ENCODE measurements at places on chromosomes 2 and 18.

DNA sequence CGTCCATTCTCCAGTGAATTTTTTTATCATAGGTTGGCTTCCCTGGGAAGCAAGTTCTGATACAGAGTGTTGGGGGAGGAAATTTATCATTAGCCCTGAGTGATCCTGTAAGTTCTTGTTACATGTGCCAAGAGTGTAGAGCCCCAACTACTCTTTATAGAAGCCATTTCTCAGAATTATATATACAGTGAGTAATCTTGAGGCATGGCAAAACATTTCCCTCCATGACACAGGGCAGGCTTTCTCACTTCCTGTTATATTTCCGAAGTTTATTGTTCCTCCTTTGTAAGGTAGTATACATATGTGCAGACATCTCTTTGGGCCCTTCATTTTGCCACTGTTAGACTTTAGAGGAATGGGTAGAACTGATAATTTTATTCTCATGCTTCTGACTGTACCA, 484.7 kb upstream of the NRXN1 start:
- DNase-seq: no peak

GRCh38 chr2:138503087-138503442, 1.5 kb downstream of the SPOPL start:
- no peak for DNase-seq

- DNase-seq: no peak
Measured at GRCh38 chr18:32280911-32281310, 91.1 kb downstream of the MEP1B start.

DNA sequence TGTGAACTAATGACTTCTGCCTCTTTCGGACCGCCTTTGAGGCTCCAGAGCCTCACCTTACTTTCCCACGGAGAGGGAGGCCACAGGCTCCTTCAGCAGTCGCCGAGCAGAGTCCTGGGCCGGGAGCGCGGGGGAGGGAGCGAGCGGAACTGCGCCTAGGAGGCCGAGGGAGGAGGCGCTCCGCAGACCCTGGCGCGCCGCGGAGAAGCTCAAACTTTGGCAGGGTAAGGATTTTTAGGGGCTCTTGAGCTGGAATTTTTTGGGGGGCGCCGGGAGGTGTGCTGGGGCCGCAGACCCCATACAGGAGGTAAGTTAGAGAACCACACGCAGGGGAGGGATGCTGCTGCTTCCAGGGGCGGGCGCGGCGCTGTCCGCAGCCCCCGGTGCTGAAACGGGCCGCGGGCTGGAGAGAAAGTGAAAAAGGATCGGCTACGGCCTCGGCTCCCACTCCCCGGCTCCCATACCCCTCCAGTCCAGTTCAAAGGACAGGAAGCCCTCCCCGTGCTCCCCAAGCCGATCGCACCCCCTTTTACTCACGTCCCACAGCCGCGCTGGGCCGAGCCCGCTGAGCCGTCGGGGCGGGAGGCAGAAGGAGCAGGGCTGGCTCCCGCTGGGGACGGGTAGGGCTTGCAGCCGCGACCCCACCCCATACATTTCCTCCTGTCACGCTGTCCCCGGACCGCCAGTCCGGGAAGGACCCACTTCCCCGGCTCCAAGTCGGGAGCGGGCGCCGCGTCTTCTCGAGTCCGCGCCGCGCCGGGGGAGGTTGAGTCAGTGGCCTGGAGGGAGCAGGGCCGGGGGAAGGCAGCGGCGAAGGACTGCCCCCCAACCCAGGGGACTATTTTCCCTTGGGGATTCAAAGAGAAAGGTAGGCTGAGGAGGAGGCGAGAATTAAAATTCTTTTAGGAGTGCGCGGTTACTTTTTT, at the start of gene CNGA3:
Gene CNGA3 (plus strand): TSS at position 146 of the 926 bp plus-strand sequence. CDS start 23,520 bp downstream, outside the sequence.
- peak; percentile 55 for DNase-seq

DNA sequence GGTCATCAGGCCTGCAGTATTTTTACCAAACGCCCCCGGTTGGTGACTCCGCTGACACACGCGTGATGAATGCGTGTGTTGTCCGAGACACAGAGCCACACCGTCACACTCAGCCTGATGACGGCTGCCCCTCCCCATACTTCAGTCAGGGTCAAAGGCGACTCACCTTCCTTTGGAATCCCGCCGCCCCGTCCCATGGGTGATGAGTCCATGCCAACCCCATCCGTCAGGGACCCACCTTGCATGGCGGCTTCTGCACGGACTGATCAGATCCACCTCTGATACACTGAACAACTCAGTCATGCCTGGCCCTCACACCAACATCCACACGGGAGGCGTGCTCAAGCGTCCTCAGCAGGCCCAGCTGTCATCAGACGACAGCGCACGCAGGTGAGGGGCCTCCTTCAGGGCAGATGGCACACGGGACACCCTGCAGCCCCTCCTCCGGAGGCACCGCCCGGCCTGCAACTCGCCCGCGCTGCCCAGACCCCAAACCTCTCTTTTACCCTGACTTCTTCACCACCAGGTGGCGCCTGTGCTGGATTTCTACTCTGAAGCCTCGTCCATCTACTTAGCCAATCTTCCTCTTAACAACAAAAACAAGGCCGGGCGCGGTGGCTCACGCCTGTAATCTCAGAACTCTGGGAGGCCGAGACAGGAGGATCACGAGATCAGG, 89.2 kb downstream of the ZNF516 start:
- DNase-seq: peak; percentile 70

DNA sequence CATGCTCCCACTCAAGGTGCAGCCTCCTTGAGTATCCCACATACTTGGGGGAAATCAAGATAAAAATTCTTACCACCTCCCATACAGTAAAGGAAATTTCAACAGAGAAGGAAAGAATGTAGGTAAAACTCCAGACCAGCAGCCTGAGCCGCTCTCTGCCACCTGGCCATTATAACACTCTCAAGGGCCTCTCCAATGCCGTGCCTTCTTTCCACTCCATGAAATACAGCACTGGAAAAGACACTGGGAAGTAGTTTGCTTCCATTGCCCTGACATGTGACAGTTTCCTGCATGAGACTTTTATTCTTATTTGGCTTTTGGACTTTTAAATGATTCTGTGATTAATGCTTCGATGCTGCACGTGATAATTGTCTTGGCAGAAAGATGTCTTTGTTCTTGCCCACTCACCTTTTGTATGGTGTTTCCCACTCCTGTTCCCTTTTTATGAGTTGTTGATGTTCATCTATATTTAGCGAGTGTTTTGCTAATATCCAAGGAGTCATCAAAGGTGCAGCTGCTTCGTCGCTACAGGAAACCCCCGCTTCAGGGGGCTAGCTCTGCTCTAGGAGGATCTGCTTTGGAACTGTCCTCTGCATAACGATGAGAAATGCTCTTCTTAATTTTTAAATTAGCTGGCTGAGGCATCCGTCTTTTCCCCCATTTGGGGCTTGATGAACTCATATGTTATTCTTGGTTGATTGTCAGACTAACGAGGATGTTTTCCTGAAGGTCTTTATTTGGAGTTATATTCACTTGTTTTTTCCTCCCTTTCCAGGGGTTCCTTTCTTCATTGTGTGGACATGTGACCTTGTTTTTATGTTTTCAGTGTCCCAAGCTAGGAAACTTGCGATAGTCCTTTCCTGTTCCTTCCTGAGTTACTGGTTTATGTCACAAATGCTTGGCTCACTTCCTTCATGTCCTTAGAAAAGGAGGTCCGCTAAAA, 179.4 kb downstream of the TXNL1 start:
- no peak for DNase-seq

- no peak for DNase-seq
Measured at GRCh38 chr2:197292619-197293018, 18.0 kb downstream of the ANKRD44 start.

DNA sequence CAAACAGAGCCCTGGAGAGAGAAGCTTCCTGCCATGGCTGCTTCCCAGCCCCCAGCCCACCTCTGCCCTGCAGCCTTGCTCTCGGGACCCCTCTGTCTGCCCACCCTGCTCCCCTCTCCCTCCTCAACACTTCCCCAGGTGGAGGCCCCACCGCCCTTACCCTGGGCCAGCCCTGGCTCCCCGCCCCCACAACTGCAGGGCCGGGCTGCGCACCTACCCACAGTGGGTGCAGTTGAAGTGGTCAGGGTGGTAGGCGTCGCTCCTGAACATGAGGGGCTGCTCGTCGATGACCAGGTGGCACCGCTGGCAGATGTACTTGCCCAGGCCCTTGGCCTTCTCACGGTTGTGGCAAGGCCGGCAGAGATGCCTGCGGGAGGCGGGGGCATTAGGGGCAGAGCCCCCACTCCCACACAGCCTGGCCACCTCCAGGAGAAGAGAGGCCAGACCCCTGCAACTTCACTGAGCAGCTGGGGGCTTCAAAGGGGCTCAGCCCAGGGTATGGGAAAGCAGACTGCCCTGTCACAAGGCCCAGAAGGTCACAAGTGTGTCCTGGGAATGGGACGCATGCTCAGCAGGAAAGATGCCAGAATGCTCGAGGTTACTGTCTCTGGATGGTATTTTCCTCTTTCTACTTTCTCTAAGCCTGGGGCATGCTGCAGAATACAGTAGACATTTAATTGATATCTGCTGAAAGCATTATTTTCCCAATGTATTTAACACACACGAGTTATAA, 3.1 kb upstream of the GPR17 start:
- no peak for DNase-seq

- DNase-seq: peak; percentile 27
Measured at GRCh38 chr2:156663757-156664409, 227.7 kb downstream of the GPD2 start.

- no peak for DNase-seq
Measured at GRCh38 chr2:132542953-132543569, 126.5 kb downstream of the GPR39 start.
